RWPE1 (cell line): ENCODE measurements at places on chromosomes 7 and 10.

- no peak for DNase-seq
Observed at GRCh38 chr7:24500599-24500998, 72.7 kb upstream of the PALS2 start.

GRCh38 chr10:101273741-101274140, 44.5 kb upstream of the LBX1 start:
- DNase-seq: no peak

- no peak for DNase-seq
Observed at GRCh38 chr10:71782221-71782916, 9.0 kb upstream of the VSIR start.

- no peak for DNase-seq
Observed at GRCh38 chr10:132381741-132382140, 15.3 kb upstream of the PWWP2B start.

GRCh38 chr7:139232377-139232717, 1.3 kb downstream of the UBN2 start:
- DNase-seq: peak; percentile 21

DNA sequence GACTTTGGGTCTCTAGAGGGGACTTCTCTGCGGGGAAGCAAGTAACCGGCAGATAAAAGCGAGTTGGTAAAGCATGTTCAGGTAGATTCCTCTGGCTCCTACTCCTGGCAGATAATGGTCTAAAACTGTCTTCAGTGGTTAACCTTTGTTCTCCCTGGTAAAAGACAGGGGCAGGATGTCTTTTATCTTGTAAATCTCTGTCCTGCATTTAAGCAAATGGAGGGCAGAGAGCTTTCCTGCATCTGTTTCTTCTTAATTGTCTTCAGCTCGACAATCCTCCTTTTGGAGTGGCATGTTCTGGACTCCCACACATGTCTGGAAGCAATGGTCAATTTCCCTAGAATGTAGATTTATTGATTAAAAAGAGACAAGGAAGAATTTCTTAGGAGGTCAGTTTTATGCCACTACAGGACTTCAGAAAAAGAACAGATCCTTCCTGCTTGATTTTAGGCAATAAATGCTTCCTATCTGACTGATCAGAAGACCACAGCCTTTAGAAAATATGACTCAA, 16.6 kb downstream of the C7orf33 start:
- no peak for DNase-seq

GRCh38 chr7:140014123-140014522, 48.6 kb downstream of the PARP12 start:
- DNase-seq: no peak

DNA sequence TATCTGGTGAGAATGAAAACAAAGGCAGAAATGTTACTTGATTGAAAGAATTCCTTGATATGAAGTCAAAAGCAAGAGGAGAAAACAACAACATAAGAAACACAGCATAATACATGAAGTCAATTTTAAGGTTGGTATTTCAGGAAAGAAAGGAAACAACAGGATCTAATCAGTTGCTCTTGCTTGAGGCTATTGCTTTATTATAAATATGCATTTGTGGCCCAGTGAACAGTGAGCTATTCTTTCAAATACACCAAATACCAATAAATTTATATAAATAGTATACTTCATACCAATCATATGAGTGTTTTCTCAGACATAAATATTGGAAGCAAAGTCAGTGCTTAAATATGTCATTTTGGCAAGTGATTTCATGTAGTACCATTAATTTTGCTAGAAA, 806.6 kb downstream of the NXPH1 start:
- DNase-seq: no peak

- DNase-seq: no peak
Observed at GRCh38 chr10:4623200-4623599, 202.8 kb upstream of the AKR1E2 start.

DNA sequence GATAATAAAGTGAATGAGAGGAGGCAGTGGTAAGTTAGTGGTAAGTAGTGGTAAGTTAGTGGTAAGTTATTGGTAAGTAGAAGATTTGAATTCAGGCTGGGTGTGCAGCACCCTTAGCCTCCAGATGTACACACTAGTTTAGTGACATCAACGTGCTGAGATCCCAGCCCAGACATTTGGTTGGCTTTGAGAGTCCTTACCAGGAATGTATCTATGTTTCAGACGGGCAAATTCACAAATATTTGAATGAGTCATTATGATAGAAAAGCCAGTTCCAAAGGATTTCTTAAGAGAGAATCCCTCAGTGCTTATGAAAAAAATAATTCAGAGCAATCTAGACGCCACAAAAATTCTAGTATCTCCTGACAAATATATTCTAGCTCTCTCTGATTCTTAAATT, 70.0 kb downstream of the ARL4A start:
- peak; percentile 38 for DNase-seq

GRCh38 chr10:57336341-57336740, 931.4 kb downstream of the IPMK start:
- DNase-seq: no peak

DNA sequence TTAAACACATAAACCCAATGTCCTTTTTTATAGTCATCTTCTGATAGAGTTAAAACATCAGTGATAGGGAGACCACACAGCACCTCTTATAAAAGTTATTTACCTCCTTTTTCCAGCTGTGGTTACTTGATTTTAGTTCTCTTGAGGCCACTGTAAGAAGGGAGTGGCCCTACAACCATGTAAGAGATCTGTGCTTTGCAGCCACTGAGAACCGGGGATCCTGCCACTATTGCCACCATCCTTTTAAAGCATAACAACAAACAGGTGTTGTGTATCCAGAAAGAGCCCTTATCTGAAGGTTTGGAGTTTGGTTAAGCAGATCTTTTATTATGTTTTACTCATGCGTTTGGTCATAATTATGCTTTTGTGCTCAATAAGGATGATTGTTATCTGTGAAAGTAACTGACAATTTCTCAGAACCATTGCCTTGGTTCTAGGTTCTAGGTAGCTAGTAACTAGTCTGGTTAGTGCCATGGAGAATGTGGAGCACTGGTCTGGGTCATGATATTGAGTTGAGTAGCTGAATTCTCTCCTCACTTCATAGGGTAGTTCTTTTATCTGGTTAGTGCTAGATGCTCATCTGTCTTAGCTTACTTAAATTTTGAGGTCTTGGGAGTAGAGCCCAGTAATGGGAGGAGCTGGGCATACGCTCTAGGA, 56.5 kb downstream of the ST7 start:
- no peak for DNase-seq

- no peak for DNase-seq
Observed at GRCh38 chr10:31700181-31700611, 228.4 kb downstream of the ARHGAP12 start.

- DNase-seq: no peak
Observed at GRCh38 chr7:131808736-131809135, 252.3 kb upstream of the PODXL start.

- no peak for DNase-seq
Observed at GRCh38 chr10:73905256-73906020, 5.5 kb upstream of the PLAU start.

DNA sequence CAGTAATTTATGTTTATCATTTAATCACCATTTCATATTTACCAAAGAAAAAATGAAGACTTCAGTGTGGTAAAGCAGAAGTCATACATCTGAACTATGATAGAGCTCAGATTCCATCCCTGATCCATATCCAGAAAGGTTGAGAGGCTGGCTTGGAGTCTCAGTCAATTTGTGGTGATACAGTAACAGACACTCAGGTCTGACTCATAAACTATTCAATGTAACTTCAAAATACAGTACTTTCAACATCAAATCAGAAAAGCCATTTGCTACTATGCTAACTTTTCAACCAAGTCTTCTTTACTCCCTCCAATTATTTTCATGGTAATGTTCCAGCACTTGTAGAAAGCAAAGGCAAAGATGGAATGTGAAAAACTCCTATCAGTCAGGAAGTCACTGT, 190.4 kb downstream of the HDAC9 start:
- DNase-seq: no peak

GRCh38 chr7:84617265-84618030, 422.9 kb upstream of the SEMA3A start:
- no peak for DNase-seq

- no peak for DNase-seq
Observed at GRCh38 chr10:110005719-110006118, 2.1 kb upstream of the ADD3 start.

GRCh38 chr7:31372231-31372959, 31.9 kb upstream of the NEUROD6 start:
- no peak for DNase-seq

DNA sequence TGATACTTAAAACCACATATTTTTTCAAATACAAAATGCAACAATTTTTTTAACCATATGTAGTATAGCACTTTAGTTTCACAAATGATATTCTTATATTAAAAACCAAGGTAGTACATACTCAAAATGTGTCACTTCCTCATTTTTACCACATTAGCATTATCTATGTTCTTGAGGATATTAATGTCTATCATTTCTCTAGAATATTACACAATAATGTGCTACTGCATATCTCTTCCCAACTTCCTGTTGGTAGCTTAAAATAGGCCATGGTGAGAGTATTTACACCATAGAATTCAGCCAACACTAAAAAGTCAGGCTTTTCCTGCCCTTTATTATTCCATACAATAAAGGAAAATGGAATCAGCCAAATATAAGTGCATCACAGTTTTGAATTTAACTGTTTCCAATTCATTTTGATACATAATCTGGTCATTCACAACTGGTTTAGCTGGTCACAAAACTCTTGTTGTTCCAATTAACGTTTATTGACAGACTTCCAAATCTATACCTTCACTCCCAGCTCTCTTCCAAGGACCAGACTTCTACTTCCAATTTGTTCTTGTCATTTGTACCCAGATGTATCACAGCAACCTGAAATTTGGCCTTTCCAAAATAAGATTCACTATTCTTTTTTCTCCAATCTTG, 20.0 kb upstream of the LRRC17 start:
- DNase-seq: no peak

DNA sequence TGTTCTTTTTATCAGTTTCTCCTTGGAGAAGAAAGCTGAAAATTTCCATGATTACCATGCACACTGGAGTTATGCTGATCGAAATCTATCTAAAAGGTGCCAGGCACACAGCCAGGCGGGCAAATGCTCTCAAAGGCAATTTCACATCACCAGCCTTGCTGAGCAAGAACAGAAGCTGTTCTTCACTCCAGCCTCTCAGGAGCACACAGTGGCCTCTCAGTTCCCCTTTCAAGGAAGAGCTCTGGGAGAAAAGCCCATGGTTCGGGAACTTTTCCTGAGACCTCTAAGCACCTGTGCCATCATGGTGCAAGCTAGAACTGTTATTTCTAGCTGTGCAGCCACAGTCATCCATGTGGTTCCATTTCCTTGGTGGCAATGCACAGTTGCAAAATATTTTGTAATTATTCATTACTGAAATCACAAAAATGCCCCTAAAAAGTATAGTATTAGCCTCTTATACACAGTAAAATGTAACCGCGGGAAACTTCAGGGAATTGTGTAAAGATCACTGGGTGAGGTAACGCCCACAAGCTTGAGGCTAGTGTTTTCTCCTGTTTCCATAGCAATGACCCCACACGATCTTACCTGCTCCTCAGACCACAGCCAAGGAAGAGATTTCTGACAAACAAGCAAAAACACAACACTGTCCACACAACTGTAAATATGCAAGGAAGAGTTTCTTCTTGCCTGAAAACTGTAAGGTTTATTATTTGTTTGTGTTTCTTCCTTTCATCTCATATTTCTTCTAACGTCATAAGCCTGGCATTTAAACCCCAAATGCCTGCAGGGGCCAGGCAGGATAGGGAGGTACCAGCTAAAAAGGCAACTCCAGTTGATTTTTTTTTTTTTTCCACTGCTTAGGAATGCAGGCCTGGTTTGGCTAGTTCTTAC, 121.2 kb downstream of the FAM107B start:
- DNase-seq: peak; percentile 85

- no peak for DNase-seq
Observed at GRCh38 chr7:28958980-28959347, 834 bp upstream of the TRIL start.

GRCh38 chr10:75776738-75777504, 345.5 kb downstream of the LRMDA start:
- no peak for DNase-seq

DNA sequence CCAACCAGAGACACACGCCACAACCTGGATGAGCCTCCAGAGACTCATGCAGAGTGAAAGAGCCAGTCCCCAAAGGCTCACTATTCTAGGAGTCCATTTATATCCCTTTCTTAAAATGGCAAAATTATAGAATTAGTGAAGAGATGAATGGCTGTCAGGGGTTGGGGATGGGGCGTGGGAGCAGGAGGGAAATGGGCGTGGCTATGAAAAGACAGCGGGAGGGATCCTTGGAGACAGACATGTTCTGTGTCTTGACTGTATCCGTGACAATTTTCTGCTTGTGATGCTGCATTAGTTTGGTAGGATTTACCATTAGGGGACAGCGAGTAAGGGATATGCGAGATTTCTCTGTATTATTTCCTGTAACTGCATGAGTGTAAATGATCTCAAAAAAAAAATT, 33.0 kb downstream of the FAM53B start:
- no peak for DNase-seq

- no peak for DNase-seq
Observed at GRCh38 chr10:13092291-13093102, 7.5 kb upstream of the OPTN start.

DNA sequence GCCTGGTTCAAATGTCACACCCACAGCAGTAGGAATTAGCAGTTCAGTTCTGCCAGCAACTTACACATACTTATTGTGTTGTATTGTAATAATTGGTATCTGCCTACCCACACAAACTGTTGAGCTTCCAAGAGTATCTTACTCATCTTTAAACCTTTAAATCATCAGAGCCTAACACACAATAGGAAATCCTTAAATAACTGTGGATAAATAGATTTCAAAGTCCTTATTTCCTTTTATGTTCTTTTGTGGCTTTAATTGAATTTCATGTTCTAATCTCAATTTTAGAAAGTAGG, 3.9 kb downstream of the CASD1 start:
- no peak for DNase-seq

- peak; percentile 31 for DNase-seq
Observed at GRCh38 chr7:15130666-15131541, 228.4 kb upstream of the DGKB start.

GRCh38 chr7:30252885-30253795, 31.3 kb upstream of the ZNRF2 start:
- DNase-seq: no peak

DNA sequence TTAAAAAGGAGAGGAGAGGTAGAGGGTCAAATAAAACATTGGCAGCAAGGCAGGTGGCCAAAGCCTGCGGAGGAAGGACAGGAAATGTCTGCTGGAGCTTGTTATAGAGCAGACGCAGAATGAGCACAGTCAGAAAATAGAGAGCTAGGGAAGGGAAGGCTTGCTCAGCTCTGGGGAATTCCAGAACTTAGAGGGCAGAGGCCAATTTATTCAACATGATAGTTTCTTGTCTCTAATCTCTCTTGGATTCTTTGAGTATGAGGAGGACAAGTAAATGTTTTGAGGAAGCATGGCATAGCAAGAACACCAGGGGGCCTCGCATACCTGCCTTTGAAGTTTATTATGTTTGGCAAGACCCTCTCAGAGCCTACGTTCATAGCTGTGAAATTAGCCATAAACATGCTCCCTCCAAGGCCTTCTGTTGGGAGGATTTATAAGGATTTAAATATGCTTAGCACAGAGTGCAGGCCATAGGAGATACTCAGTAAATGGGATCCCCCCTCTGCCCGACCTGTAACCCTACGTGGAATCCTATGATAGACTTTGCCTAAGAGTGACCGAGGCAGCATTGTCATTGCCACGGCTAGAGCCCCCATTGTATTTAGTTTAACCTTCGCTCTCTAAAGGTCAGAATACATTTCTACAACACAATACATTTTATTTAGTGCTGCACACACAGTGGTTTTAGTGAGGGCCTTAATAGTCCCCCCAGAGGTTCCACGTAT, 293.9 kb downstream of the CCDC3 start:
- peak; percentile 20 for DNase-seq
